GM03348 (cell line): ENCODE measurements at places on chromosomes 2 and 18.
A peak's percentile ranks its signal among the peaks of the same experiment; 100 is the strongest.

- DNase-seq, result no peak
These were observed 9.6 kb downstream of the DCDC2C start for GRCh38 chr2:3712831-3713503.

GRCh38 chr18:32287249-32287648 is 97.4 kb downstream of the MEP1B start:
- no peak for DNase-seq

GRCh38 chr18:53944721-53945120 is 279.7 kb downstream of the MBD2 start:
- DNase-seq, result no peak

DNA sequence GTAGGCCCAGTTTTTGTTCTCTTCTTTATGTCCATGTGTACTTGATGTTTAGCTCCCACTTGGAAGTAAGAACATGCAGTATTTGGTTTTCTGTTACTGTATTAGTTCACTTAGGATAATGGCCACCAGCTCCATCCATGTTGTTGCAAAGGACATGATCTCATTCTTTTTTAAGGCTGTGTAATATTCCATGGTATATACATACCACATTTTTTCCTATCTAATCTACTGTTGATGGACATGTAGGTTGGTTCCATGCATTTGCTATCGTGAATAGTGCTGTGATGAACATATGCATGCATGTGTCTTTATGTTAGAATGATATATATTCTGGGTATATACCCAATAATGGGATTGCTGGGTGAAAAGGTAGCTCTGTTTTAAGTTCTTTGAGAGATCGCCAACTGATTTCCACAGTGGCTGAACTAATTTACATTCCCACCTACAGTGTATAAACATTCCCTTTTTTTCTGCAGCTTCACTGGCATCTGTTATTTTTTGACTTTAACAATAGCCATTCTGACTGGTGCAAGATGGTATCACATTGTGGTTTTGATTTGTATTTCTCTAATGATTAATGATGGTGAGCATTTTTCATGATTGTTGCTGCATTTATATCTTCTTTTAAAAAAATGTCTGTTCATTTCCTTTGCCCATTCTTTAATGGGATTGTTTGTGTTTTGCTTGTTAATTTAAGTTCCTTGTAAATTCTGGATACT is 22.9 kb downstream of the LTBP1 start:
- DNase-seq, result no peak

- no peak for DNase-seq
These were observed 124.3 kb downstream of the TMEM18 start for GRCh38 chr2:552906-553305.

GRCh38 chr2:231667496-231667895 is 40.8 kb upstream of the PTMA start:
- no peak for DNase-seq

- no peak for DNase-seq
These were observed 130.1 kb downstream of the SLC8A1 start for GRCh38 chr2:40321822-40322221.

DNA sequence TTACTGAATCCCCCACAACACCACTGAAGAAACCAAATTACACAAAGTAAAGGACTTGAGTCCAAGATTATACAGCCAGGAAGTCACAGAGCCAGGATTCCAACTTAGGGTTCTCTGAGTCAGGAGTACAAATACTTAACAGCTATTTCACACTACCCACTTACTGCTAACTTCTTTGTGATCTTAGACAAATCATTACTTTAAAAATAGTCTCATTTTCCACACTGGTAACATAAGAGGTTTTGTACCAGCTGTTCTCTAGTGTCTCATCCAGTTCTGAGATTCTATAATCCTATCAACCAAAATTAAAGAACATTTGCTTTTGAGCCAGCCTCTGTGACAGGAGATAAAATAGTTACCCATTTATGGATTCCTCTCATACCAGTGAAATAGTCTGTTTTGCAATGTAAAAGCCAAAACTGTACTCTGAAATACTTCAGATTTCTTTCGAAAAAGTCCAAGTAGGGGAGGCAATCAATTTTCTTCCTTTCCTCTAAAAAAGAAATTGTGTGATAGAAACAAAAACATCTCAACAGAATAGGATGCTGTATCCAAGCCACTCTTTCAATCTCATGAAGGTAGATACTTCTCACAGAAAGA is 157.6 kb downstream of the LRATD1 start:
- peak; percentile 64 for DNase-seq

DNA sequence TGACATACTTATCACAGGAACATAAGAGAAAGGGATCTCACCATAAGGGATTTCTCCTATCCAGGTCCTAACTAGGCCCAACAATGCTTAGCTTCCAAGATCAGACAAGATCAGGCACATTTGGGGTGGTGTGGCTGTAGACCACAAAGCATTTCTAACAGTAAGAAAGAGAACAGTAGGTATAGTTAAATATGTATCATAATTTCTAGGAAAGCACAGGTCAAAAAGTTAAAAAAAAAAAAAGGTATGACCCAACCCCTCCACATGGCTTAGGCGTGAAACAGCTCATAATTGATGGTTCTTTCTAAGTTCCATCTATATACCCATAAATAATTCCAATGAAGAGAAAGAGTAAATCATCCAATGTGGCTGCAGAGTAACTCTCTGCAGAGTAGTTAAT is 6.9 kb downstream of the PRKD3 start:
- DNase-seq, result no peak

DNA sequence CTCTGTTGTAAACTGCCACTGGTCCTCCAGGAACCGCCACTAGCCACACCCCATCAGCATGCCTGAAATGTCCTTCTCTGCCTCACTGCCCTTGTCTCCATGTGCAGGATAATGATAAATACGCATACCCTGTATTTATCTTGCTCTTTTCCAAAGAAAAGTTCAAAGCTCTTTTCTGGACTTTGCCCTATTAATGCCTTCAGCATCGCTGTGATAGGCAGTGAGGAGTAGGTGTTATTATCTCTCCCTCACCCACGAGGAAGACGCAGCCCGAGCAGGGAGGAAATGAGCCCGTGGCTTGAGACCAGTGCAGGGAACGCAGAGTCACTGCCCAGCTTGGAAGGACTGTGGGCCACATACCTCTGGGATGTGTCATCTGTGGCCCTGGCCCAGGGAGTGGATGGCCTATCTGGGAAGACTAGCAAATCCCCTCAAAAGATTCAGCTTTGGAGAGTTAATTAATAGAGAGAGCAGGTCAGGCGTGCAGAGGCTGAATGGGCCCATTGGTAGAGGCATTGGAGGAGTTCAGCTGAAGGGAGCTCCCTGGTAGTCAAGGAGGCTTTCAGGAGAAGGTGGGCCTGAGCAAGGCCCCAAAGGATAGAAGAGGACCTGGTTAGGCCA is 39.5 kb upstream of the MCFD2 start:
- peak; percentile 94 for DNase-seq

DNA sequence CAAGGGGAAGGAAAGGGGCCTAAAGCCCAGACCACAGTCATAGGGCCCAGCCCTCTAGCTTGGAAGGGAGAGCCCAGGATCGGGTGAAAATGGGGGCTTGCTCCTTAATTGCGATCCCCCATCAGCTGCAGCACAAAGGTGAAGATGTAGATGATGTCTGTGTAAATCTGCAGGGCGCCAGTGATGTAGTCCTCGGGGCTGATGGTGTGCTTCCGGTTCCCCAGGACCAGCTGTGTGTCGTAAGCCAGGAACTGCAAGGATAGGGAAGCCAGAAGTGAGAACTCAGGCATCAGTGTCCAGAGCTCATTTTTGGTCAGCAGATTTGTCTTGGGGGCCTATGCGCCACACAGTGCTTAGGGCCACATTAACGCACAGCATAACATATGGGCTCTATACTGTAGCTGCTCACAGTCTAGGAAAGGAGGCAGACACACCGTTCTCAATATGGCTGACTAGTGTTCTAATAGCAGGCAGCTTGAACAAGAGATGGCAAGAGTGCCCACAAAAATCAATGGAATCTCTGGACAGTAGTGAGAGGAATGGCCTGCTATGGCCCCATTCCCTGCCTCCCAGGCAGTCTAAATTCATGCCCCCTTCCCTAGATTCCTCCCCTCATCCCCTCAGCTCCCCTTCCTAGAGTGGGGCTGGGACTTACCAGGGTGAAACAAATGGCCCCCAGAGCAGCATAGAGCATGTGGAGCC is 5.2 kb downstream of the PNKD start:
- no peak for DNase-seq

GRCh38 chr2:15868186-15868585 is 72.2 kb upstream of the MYCN start:
- DNase-seq, result no peak

GRCh38 chr2:99445065-99445464 is 44.8 kb downstream of the REV1 start:
- no peak for DNase-seq

- no peak for DNase-seq
These were observed 20.3 kb upstream of the MARCO start for GRCh38 chr2:118921646-118922045.

DNA sequence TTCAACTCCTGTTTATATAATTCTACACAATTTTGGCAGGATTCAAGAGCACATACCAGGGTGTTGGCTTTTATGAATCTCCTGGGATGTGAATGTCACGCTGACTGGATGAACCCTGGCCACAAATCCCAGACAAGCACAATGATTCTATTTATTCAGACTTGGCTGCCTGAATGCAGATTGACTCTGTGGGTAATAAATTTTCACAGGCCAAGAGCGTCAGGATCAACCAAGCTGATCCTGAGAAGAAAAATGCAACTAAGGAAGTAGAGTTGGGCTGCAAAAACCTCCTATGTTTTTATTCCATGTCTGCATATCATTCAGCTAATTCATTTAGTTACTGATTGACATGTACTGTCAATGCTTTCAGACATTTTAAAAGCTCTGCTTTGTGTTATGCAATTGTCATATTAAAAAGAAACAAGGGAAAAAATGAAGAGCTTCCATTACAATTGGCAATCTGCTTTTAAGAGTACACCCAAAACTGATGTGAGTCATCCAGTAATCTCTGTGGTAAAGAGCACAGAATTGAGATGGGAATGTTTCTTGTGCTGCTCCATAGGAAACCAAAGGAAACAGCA is 173.0 kb upstream of the REV1 start:
- peak; percentile 86 for DNase-seq

DNA sequence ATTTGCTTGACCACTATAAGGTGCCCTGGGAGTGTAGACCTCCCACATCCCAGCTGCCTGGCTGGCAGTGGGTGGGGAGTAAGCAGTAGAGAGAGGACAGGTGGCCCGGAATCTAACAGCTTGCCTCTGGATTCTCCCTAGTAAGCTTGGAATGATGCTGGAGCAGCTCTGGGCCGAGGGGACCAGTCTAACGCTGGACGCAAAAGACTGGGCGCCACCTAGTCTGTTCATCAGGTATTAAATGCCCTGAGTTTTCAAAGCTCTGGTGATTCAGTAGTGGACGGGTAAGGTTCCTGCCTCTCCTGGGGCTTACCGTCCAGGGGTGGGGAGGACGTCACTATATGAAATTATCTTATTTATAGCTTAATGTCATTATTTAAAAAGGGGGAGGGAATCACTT is 648 bp upstream of the LYPD6B start:
- DNase-seq, result no peak

DNA sequence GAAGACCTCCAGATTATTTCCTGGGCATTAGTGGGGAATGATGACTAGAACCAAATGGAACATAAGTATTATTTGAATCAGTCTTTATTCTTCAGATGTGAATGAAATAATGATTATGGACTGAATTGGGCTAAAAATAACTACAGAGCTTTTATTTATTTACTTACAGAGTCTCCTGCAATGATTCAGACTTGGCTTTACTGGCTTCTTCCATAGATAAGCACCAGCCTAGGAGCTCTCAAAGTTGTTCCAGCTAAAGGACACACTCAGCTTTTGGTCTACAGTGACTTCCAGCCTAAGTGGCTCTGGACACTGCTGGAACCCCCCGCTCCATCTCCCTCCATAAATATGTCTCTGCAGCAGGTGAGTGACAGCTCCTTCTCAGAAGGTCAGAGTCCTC is 24.3 kb upstream of the ARHGAP25 start:
- DNase-seq, result no peak

DNA sequence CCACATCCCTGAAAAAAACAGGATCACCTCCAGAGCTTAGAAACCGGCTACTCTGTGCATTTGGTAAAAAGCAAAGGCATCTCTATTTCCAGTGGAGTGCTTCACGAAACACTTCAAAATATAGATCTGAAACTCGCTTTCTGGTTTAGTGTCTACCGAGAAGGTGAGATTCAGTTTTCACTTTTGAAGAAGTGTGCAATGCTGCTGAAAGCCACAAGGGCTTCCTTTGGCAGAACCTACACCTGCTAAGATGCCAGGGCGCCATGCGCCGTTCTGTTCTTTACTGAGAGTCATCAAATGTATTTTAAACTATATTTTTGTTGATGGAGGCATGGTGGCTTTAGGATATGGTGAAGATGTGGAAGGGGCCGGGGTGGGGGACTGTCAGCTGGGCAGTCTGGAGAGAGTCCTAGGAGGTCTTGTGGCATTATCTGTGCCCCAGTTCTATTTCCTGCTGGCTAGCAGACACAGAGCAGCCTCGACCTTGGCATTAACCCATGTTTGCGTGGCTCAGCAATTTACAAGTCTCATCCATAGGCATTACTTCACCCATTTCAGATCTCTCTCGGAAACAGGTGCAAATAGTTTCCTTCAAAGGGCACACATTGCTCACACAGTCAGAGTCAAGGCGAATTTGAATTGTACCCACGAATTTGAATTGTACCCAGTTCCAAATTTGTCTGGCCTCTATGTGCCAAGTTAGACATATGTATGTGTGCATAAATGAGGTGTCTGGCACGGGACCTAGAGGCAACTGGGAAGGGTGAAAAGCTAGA is 46.7 kb upstream of the KCNF1 start:
- no peak for DNase-seq

DNA sequence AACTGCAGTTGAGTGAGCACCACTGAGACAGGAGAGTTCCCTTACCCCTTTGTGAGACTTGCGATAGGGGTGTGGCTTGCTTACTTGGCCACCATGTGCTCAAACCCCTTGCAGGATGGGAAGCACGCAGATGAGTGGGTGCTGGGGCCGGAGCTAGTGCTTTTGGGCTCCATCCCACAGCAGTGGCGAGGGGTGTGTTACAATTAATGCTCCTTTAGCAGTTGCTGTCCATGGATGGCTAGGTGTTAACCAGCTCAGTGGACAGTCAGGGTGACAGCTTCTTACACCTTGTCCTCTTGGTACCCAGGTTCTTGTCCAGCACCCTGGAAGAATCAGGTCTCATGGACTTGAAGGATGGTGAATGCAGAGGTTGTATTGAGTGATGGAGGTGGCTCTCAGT is 103.9 kb downstream of the SH3RF3 start:
- DNase-seq, result no peak

GRCh38 chr2:85672456-85672855 is 4.5 kb upstream of the SFTPB start:
- DNase-seq, result no peak

GRCh38 chr18:60693426-60693825 is 320.9 kb upstream of the MC4R start:
- DNase-seq, result no peak

GRCh38 chr2:105853354-105854088 is 108.8 kb downstream of the NCK2 start:
- DNase-seq, result no peak

GRCh38 chr2:233989221-233989858 is 61.2 kb upstream of the SPP2 start:
- no peak for DNase-seq
